ENCODE measurements at places on chromosomes 1 and 21.
A peak's percentile ranks its signal among the peaks of the same experiment; 100 is the strongest.

DNA sequence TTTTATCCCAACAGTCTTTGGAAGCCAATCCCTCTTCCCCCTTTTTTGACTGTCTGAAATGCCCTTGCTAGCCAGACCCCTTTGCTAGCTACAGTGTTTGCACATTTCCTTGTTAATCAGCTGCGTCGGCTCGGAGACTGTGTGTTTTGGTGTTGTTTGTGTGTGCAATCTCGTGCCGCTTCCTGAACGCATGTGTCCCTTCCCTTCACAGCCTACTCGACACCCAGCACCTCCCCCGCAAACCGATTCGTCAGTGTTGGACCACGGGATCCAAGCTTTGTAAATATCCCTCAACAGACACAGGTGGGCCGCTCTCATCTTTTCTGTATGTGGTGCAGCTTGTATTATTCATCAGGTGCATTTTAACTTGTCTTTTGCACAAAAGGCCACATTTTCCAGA is 298.7 kb downstream of the TM2D1 start:
- DNase-seq = no peak

GRCh38 chr1:69535490-69535889 is 32.2 kb upstream of the LRRC7 start:
- no peak for DNase-seq

- no peak for DNase-seq
These were observed 361.7 kb upstream of the SGIP1 start for GRCh38 chr1:66172272-66172671.

GRCh38 chr1:25774206-25774803 is 25.7 kb upstream of the SELENON start:
- no peak for DNase-seq

GRCh38 chr1:176466514-176466913 is 3.5 kb downstream of the PAPPA2 start:
- DNase-seq = no peak

GRCh38 chr1:225544263-225544662 is 108.7 kb downstream of the ENAH start:
- no peak for DNase-seq

GRCh38 chr1:44515416-44515815 is 110.4 kb downstream of the RNF220 start:
- no peak for DNase-seq

DNA sequence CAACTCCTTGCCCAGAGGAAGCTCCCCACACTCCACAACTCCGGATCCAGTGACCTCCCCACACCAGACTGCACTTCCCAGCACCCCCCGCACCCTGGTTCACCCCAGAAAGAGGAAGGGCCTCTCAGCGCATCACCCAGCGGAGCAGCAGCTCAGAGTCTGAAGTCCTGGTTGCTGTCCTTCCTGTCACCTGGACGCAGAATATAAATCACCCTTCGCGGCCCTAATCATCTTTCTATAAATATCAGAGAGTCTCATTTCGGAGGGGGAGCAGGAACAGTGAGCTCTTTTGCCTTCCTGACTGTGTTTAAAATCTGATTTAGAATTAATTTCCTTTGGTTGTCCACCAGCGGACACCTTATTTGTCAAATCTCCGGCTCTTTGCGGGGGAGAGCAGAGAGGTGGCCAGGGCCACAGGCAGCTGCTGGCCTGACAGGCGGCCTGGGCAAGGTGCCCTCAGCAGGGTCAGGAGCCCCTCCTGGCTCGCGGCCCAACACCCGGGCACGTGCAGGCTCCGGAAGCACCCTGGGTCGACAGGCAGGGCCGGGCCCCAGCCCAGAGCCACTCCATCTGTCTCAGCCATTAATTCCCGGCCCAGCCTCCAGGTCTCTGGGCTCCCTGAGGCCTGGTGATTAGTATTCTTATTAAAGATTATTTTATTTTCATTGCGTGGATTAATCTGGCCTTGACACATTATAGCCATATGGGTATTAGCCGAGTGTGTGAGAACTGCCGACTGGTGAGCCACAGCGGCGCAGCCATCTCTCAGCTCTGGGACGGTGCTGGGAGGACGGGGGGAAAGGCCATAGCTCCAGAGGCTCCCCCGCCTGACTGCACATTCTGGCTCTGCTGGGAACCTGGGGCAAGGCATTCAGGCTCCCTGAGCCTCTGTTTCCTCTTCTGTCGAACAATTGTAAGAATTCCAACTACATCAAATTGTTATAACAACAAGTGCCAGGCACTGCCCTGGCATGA is 19.7 kb downstream of the EPHA8 start:
- no peak for DNase-seq

- DNase-seq = no peak
These were observed 278.9 kb downstream of the ADGRL2 start for GRCh38 chr1:82079607-82080006.

DNA sequence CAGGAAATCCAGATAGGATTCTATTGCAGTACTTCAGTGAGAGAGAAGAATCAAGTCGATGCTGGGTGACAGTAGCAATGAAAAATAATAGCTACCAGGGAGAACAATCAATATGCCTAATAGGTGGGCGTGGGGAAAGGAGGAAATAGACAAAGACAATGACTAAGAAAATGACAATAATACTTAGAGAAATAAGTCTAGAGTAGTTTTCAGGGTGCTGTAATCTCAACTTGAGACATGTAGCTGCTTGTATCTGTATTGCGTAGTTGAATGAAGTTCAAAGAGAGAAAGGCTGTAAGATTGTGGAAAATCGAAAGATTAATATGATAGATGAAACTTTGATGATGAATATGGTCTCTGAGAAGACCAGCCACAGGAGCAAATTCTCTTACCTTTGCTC is 2.6 kb downstream of the STXBP3 start:
- no peak for DNase-seq

DNA sequence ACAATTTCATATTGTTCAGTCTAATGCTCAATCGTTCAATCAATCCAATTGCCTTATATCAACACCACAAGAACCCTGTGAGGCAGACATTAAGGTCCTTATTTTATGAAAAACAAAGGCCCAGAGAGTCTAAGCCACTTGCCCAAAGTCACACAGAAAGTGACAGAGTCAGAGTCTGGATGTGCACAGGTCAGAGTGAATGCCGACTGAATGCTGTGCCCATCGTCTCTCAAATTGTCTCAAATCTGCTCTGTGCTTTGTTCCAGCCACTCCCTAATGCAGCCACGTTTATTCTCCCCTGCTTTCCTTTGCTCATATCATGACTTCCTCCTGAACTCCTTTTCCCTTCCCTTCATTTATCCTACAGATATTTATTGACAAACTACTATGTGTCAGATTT is 558.3 kb downstream of the MATN1 start:
- no peak for DNase-seq

GRCh38 chr1:180881806-180882509 is 30.7 kb upstream of the KIAA1614 start:
- no peak for DNase-seq

- DNase-seq = no peak
These were observed 57.3 kb upstream of the CSF3R start for GRCh38 chr1:36540056-36540455.

- DNase-seq = no peak
These were observed 20.9 kb downstream of the URB1 start for GRCh38 chr21:32371913-32372314.

DNA sequence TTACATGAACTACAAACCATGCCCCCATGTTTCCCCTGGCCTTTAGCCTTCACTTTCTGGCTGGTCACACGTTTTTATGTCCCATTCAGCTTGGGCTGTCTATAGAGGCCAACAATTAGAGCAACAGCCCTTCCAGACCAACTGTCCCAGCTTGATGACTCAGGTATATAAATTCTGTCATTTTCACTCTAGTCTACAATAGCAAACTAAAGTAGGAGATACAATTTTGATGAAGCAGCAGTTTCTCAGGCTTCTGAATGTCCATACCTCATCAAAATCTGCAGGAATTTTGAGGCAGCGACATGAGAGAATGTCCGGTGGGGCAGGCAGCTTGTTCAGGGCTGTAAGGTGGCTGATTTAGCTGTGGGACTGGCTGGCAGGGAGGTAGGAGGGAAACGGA is 45.6 kb upstream of the VAV3 start:
- DNase-seq = no peak

GRCh38 chr1:242187816-242188215 is 188.9 kb upstream of the MAP1LC3C start:
- DNase-seq = no peak

DNA sequence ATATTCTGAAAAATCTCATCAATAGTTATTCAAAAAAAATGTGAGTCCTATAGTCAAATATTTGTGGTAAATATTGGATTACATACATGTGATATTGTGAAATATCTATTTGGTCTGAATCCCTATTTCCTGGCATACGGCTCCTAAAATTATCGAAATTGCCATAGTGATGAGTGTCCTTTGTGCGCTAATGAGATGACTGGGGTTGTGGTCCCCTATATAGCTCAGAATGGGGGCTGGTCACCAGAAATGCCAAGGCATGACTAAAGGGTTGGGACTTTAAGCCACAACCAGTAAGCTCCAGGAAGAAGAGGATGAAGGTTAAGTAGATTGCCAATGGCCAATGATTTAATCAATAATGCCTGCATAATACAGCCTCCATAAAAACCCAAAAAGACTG is 610.2 kb upstream of the CHRM3 start:
- no peak for DNase-seq

DNA sequence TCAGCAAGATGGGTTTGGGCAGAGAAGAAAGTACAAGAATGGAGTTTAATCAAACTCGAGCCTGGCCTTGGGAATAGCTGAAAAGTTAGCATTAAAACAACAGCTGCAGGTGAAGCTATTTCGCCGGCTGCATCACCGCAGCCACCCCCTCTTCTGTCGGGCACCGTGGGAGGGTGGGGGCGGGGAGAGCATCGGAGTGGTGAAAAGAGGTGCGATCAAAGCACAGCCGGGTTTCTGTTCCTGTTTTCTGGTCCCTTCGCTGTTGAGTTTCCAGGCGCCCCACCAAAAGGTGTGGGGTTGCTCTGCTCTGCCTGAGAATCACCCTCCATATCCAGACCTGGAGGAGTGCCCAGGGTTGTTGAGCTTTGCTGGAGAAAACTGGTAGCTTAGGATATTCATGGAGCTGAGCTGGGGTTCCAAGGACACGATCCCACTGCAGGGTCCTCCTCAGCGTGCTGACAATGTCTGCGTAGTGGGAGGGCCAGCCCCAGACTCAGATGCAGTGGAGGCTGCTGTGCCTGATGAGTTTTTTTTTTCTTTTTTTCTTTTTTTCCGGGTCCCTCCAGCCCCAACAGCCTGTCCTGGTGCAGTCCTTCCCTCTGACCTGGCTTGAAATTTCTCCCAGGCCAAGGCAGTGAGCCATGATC is 127.5 kb upstream of the C1orf174 start:
- no peak for DNase-seq

DNA sequence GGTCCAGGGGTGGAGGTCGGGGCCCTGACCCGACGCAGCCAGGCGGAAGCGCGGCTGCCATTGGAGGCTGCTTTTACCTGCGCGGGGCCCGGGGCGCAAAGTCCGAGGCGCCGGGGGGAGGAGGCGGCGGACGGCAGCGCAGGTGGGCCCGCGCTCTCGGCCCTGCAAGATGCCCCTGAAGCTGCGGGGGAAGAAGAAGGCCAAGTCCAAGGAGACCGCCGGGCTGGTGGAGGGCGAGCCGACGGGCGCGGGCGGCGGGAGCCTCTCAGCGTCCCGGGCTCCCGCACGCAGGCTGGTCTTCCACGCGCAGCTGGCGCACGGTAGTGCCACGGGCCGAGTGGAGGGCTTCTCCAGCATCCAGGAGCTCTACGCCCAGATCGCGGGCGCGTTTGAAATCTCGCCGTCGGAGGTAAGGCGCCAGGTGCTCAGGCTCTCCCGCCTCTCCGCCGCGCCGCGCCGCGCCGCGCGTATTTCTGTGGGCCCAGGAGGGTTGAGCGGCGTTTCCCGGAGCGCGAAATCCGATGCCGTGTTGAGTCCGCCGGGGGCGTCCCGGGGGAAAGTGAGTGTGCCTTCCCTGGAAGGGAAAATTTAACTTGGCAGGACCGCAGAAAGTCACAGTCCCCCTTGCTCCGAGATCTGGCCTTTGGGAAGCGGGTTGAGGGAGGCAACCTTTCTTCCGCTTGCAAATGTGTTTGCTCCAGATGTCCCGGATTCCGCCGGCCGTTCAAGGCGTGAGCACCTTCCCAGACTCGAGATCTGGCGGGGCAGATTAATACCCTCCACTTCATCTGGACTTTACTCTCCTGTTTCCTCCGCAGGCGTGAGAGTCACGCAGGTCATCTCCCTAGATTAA is at the start of gene GIPC2:
TSS of gene GIPC2 (plus strand) at position 41 of the 853 bp plus-strand sequence. CDS start at position 170, 129 bp downstream.
- no peak for DNase-seq

DNA sequence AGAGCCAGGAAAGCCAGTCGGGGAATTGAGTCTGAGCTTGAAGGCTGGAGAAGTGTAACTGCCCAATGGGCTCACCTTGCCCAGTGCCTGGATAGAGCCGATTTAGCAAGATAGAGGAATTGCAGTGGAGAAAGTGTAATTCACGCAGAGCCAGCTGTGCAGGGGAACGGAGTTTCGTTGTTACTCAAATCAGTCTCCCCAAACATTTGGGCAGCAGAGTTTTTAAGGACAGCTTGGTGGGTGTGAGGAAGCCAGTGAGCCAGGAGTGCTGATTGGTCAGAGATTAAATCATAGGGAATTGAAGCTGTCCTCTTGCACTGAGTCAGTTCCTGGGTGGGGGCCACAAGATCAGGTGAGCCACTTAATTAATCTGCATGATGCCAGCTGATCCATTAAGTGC is 28.4 kb upstream of the NLRP3 start:
- no peak for DNase-seq

GRCh38 chr1:18855573-18855972 is 3.9 kb downstream of the TAS1R2 start:
- DNase-seq = no peak

- DNase-seq = no peak
These were observed 235.3 kb downstream of the MRPL39 start for GRCh38 chr21:25371841-25372425.

- no peak for DNase-seq
These were observed 183.1 kb upstream of the IVNS1ABP start for GRCh38 chr1:185500001-185500626.

DNA sequence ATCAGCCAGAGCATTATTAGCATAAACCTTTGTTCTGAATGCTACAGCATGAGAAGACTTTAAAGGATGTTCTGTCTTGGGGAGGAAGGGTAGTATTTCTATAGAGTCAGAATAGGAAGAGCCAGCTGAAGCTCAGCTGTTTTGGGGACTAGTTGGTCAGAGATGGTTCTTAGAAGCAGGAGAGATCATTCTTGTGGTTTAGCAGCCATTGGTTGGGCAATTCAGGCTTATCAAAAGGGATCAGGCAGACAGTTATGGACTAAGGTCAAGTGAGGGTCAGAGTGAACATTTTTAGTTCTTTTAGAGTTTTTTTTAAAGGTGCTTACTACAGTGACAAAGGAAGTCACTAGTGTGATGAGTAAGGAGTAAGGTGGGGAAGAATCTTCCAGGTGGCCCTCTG is 245.5 kb downstream of the RPS6KC1 start:
- no peak for DNase-seq

DNA sequence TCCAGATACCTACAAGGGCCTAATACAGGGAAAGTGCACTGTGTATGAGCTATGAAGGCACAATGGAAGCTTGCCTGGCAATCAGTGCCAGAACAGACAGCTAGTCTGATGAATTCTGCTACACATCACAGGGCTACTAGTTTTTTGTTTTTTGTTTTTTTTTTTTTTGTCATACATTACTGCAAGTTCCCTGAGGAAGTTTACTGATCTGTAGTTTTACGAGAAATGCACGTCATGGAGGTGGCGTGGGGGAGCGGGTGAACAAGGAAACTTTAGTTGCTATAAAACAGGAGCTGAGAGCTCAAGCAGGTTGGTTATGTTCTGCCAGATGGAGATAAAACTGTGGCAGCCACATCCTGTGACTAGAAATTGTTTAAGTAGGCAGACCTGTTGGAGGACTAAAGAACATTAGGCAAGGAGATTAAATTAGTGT is 17.7 kb downstream of the PTPRC start:
- DNase-seq = peak; percentile 54

GRCh38 chr1:16421201-16421600 is 16.0 kb downstream of the SPATA21 start:
- DNase-seq = no peak

All from activated gamma-delta T cell treated with anti-CD3 and anti-CD28 coated beads, Interleukin-2, amount 50 U/mL, for 16 hours (primary cell).